ENCODE measurements at places on chromosomes 2 and 18. TPM values are rescaled to one million over a fixed set of nuclear protein-coding genes. Genes with fewer than 3 reads are reported as not detected.

CFC1 gene
- total RNA-seq, result 0.50 TPM

PJVK gene
- total RNA-seq, result 2.8 TPM

LAMA1 gene
- total RNA-seq, result 11.3 TPM

MRPL33 gene
- 117 TPM for total RNA-seq

TMEM247 gene
- total RNA-seq, result not detected

SRD5A2 gene
- total RNA-seq, result not detected

NEU2 gene
- not detected for total RNA-seq

BOK gene
- 179 TPM for total RNA-seq

TLX2 gene
- total RNA-seq, result not detected

LONRF2 gene
- 32.8 TPM for total RNA-seq

DCTN1 gene
- total RNA-seq, result 117 TPM

TUBA3D gene
- not detected for total RNA-seq

Data from omental fat pad (tissue), 4 donors.